ENCODE measurements at places on chromosomes 12 and 14.

DNA sequence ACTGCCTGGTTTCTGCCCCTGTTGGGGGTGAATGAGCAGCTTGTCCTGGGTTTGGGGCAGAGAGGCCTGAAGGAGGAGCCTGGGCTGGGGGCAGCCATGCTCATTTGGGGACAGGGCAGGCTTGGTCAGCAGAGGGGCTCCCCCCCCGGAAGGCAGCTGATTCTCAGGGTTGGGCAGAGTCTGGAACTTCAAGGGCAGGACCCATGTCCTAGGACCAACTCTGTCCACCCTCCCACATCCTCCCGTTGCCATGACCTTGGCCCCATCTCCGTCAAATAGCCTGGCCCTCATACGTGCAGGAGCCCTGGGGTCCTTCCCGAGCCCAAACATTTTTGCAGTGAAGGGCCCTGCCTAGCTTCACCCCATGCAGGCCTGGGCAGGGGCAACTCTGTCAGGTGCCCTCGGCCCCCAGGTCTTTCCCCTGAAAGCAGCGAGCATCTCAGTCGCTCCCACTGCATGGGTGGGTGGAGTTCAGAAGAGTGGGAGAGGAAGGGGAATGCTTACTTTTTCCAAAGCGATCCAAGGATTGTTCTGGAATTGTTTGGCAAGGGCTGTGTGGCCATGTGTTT is 32.6 kb downstream of the TNFAIP2 start:
- DNase-seq, result peak; percentile 24

GRCh38 chr14:100568164-100568997 is 18.8 kb downstream of the BEGAIN start:
- DNase-seq, result no peak

GRCh38 chr12:28024231-28024995 is 51.9 kb upstream of the PTHLH start:
- no peak for DNase-seq

GRCh38 chr14:91246051-91246852 is 1.7 kb upstream of the GPR68 start:
- DNase-seq, result no peak

- no peak for DNase-seq
Observed at GRCh38 chr12:69921831-69922230, 96.8 kb downstream of the MYRFL start.

DNA sequence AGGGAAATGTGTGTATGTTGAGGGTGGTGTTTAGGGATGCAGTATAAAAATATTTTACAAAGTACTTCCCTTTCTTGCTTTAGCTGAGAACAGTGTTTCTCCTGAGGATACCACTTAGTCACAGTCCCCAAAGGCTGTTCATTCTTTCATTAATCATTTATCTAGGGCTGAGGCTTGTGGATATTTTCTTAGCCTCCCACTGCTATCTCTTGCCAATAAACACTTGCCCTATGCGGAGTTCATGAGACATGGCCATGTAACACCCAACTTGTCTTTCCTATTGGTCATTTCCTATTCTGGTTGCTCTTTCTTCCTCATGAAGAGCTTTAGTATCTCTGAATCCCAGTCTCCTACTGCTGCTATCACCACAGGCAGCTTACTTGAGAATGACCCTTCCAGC is 75.1 kb downstream of the ETNK1 start:
- no peak for DNase-seq

GRCh38 chr12:12048266-12048665 is 22.5 kb upstream of the BCL2L14 start:
- no peak for DNase-seq

DNA sequence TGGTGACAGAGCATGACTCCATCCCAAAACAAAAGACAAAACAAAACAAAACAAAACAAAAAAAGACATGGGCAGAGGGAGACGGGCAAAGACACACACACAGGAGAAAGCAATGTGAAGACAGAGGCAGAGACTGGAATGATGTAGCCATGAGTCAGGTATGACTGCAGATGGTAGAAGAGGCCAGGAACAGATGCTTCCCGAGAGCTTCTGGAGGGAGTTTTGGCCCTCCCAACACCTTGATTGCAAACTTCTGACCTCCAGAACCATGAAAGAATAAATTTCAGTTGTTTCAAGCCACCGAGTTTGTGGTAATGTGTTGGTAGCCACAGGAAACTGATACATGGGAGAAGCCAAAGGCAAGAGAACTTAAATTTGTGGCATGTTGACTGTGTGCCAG is 27.1 kb downstream of the VWF start:
- no peak for DNase-seq

GRCh38 chr12:1851151-1851701 is 30.9 kb downstream of the LRTM2 start:
- DNase-seq, result no peak

DNA sequence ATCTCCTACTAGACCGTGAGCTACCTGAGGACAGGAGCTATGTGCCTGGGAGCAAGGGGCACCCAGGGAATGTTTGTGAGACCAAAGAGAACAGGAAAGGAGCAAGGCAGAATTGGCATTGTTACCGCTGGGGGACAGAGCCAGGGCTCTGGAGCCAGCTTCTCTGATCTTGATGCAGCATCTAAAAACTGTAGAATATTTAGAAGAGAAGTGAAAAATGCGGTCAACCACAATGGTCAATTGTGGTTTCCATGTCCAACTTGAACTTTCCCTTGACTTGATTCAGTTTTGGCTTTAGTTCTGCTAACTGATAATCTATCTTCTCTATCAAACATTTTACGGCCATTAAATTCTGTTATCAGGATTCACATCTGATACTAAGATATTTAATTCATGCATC is 201.2 kb downstream of the ANO4 start:
- peak; percentile 19 for DNase-seq

DNA sequence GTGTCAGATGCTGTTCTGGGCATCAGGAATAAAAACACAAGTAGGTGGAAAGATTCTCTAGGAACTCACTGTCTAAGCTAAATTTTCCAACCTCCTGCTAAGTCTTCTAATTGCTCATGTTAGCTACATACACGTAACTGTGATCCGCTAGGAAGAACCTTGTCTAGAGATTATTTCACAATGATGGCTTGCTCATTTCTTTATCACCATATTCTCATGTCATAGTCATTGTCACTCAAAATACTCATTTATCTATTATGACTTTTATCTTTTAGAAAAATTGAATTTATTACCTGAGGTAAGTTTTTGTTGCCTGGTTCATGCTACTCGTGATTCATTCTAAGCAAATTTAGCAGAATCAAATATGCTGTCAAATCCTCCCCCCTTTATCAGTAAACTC is 1402.4 kb upstream of the FLRT2 start:
- DNase-seq, result no peak

DNA sequence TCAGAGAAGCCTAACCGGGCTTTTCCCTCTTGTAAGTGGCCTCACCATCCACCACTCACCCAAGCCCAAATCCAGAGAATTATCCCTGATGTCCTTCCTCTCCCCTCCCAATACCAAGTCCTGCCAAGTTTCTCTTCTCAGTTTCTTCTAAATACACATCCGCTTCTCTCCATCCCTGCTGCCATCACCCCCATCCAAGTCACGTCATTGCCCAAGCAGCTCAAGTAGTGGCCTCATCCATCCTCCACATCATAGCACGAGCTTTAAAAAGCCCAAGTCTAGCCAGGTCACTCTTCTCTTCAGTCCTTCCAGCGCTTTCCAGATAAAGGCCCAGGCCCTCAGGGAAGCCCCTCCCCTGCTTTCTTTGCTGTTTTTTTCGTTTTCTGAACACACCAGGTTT is 25.4 kb downstream of the IL31 start:
- DNase-seq, result no peak

GRCh38 chr12:124018539-124018938 is 45.5 kb downstream of the ZNF664 start:
- DNase-seq, result no peak
